ENCODE measurements at places on chromosomes 16 and 17.

DNA sequence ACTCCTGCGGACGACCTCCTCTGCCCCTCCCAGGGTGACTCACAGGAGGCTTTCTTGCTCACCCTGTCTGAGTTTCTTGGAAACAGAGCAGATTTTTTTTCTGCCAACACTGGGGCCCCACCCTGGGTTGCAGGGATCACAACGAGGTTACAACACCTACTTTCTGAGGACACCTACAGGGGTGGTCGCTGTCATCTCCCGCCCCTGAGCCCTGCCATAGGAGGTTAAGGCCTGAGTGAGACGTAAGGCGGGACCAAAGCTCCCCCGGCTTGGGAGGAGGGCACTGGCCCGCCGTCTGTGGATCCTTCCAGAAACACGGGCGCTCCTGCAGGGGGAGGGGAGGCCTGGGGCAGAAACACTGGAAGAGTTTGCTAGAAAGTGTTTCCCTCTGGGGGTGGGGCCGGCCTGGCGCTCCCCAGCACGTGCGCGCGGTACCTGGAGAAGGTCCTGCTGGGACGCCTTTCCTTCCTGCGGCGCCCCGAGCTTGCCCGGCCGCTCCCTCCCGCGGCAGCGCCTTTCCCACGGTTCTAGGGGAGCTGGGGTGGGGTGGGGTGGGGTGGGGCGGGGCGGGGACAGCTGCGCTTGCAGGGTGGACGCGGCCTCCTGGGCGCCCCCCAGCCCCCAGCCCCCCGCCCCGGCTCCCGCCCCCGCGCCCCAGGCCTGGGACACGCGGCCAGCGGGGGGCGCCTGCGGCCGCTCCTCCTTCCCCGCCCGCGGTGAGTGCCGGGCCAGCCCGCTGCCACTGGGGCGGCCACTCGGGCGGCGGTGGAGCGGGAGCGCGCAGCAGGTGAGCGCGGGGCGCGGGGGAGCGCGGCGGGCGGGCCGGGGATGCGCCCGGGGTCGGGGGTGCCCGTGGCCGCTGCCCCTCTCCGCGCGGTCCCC, 20.7 kb upstream of the ADCY7 start:
- DNase-seq, result no peak

DNA sequence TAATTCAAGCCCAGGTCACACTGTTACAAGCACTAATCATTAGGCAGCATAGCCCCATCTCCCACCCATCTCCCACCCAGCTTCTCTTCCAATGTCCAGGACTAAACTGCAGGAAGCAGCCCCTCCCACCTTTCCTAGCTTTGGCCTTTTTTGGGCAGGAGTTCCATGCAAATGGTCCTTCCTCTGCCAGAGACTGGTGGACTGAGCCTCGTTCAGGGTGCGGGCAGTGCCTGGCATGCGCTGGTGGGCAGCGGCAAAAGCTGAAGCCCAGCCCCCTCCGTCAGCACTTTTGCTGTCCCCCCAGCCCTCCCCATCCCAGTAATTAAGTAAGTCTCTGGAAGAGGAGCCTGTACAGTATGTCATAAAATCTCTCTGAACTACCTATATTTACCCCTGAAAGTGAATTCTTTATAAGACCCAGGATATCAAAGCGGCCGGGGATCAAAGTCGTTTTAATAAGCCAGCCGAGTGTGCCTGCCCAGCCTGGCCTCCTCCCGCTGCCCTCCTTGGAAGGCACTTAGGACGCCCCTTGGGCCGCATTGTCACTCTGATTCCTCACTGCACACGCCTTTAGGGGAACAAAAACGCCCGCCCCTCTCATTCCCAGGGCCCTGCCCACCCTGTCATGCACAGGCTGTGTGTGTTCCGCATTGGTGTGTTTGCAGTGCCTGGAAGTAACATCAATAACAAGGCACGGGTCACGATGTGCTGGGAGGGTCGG, 109.9 kb downstream of the IRX5 start:
- no peak for DNase-seq

DNA sequence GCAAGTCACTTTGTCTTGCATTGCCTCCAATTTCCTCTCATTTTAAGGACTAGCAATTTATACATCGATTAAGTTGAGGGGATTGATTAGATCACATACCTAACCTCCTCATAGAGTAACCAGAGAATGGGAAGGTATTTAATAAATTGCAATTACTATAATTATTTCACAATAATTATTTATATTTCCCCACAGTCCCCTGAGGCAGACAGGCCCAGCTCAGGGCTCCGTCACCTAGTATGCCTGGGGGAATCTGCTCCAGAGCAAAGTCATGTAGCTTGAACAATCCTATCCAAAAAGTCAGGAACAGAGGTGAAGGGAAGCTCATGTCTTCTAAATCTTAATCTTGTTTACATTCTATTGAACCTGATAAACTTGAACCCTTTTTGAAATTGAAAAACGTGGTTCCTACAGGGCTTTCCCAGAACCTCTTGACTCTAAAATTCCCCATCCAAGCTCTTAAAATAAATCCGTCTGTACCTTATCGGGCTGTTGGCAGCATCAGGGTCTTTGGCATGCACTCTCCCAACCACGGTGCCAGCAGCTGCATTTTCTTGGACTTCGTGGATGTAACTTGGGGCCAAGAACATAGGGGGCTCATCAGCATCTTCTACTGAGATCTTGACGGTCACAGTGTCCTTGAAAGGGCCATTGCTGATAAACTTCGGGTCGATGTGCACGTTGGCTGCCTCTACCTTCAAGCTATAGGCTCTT, 140.1 kb downstream of the CDH11 start:
- DNase-seq, result no peak

DNA sequence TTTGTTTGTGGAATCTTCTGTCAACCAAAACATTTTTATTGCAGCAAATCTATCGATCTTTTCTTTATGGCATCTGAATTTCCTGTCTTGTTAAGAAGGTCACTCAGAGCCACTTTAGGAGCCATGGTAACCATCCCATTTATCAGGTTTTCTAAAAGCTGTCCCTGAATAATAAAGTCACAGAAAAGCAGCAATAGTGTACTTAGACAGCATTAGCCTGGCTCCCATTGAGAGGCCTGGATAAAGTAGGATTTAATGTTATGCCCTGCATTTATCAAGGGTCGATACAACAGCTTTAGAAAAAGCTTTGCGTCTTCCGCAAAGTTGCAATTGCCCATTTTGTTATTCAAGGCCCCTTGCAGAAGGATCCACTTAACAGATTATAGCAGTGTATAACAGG, 10.1 kb upstream of the CD300LF start:
- DNase-seq, result no peak

Measured in thymus (tissue), 14 donors.